BJ (cell line): ENCODE measurements at places on chromosomes 4 and X.

DNA sequence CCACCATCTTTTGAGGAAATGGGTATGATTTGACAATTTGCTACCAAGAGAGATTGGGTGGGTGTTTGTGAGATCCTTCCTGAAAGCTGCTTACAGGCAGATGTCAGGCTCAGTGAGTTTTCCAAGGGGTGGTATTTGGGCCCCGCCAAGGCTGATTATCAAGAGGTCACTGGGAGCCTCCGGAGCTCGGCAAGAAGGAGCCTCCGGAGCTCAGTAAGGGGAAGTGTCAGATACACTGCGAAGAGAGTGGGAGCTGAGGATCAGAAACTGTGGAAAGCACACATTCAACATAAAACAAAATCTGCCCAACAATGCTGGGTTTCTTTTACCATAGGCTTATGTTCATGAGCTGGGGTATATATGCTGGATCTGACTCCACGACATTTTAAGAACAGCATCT lies 714 bp downstream of the RTL3 start:
- DNase-seq: no peak

DNA sequence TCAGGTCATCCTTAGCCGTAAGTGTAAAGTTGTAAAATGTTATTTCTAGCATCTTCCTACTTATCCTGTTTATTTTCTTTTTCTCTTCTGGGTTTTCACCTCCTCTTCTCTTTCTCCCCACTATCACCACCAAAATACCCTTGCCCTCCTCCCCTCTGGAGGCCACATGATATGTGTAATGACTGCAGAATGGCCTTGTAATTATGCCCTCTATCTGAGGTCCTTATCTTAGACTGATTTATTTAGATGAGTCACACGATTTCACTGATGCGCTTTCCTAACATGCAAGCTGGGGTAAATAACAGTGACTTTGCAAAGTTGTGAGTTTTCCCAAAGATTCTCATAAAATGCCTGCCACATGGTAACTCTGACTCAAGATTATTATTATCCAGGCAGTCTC lies 231.8 kb upstream of the GPRIN3 start:
- peak; percentile 90 for DNase-seq

GRCh38 chr4:5568931-5569330 lies 139.4 kb downstream of the EVC2 start:
- no peak for DNase-seq

GRCh38 chrX:18884916-18885315 lies 99.0 kb downstream of the PHKA2 start:
- no peak for DNase-seq

DNA sequence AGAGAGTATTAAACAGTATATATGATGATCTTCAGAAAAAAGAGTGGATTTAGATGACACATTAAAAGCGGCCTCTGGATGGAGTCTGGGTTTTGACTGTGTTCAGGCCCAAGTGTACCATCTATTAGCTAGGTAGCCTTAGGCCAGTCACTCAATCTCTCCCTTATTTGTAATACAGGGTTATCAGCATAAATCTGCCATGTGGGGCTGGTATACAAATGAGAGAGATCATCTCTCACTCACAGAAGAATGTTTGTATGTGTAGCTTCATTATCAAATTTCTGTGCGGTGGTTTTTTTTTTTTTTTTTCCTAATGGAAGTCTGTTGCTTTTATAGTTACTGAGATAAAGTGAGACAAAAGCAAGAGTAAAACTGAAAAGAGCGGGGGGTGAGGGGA lies 12.7 kb downstream of the SLC2A9 start:
- DNase-seq: no peak

- no peak for DNase-seq
Observed at GRCh38 chrX:38754818-38755718, 46.2 kb upstream of the MID1IP1 start.

- no peak for DNase-seq
Observed at GRCh38 chr4:8198206-8198905, 734 bp upstream of the SH3TC1 start.

DNA sequence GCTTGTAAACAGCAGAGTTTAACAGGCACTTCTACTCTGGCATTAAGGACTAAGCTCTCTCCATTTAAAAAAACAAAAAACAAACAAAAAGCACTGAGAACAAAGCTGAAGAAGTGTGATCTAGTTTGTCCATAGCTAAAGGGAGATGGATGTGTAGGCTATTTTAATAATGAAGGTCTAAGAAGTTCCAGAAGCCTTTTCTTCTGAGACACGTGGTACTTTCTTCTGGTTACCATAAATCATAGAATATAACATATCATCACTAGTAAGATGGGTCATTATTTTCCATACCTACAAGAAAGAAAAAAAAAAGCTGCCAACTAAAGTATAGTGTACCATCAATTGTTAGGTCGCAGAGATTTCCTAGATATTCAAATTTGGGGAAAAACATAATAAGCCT lies 722 bp upstream of the NBDY start:
- no peak for DNase-seq

DNA sequence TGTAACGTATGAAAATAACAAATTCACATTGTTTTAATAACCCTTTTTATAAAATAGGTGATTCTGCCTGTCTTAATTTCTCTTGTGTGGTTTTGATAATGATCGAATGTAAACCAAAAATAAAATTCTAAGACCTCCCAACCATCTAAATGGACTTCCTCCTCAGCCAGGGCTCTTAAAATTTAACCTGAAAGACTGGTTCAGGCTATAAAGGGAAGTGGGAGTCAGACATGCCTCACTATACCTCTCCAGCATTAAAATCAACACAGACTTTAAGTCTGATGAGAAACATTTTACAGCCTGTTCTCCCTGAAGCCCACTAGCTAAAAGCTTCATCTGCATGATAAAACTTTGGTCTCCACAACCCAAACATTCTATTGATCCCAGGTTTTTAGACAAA lies 97.6 kb upstream of the STIM2 start:
- DNase-seq: no peak

GRCh38 chr4:129900430-129900953 lies 804.5 kb downstream of the C4orf33 start:
- no peak for DNase-seq

DNA sequence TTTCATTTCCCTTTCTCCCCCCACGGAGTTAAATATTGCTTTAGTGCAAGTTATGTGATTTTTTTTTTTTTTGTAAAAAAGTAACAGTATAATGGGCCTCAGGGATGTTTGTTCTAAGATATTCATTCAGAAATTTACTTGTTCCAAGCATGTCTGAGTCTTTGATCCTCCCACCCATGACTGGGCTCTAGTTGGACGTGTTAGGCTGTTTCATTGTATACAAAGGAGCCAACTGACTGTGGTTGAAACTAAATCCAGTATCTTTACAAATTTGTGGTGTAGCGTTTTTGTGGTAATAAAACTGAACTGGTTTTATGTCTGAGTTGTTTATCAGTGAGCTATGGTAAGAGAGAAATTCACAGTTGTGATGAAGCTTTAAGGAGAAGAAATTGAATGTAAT lies 74.1 kb downstream of the DOCK11 start:
- DNase-seq: no peak

GRCh38 chr4:147862043-147862692 lies 130.3 kb downstream of the ARHGAP10 start:
- DNase-seq: no peak

DNA sequence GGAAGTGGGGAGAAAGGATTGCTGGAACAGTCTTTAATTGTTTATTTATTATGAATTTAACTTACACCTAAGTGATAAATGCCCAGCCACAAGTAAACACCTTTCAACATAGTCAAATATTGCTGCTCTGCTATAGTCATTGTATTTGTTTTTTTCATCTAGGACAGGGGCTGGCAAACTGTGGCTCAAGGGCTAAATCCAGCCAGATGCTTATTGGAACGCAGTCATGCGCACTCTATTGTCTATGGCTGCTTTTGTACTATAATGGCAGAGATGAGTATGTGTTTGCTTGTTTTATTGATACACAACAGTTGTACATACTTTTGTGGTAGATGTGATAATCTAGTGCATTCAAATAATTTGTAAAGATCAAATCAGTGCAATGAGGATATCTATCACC lies 95.3 kb downstream of the ZAR1 start:
- no peak for DNase-seq

DNA sequence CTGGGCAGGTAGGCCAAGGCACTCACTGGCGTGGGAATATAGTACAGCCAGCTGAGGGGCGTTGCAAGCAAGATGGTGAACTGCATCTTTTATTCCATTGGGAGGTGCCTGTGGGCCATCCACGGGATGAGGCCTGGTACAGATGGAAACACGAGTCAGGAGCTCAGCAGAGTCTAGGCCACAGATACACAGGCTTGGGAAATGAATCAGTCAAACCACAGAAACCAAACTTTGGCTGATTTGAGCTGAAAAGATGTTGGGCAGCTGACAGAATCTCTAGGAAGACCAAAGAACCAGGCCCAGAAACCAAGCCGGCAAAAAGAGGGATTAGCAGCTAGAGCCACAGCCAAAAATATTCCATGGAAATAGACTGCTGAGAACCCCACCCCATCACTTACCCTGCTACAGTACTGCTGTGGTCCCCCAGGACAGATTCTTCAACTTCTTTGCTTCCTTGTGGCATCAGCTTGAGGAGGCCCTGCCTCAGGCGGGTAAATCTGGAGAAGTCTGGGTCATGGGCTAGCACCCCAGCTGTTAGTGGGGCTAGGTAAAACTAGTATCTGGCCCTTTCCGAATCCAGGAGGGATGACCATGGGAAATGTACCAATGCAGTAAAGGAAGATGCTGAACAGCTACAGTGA lies 75.4 kb downstream of the TMEM131L start:
- peak; percentile 52 for DNase-seq

- no peak for DNase-seq
Observed at GRCh38 chr4:5823542-5824211, 69.2 kb downstream of the CRMP1 start.

DNA sequence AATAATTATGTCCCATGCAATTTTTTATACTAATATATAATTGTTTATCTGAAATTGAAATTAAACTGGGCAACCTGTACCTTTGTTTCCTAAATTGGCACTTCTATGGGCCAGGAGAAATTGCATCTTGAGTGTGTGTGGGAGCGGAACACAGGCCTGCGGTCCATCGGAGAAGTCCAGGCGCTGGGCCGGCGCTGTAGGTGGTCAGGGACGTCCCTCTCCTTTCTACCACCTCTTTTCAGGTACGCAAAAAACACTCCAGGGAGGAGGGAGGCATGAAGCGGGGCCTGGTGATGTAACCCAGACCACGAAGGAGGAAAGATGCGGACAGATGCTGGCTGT lies 717 bp downstream of the MGAT4D start:
- no peak for DNase-seq

DNA sequence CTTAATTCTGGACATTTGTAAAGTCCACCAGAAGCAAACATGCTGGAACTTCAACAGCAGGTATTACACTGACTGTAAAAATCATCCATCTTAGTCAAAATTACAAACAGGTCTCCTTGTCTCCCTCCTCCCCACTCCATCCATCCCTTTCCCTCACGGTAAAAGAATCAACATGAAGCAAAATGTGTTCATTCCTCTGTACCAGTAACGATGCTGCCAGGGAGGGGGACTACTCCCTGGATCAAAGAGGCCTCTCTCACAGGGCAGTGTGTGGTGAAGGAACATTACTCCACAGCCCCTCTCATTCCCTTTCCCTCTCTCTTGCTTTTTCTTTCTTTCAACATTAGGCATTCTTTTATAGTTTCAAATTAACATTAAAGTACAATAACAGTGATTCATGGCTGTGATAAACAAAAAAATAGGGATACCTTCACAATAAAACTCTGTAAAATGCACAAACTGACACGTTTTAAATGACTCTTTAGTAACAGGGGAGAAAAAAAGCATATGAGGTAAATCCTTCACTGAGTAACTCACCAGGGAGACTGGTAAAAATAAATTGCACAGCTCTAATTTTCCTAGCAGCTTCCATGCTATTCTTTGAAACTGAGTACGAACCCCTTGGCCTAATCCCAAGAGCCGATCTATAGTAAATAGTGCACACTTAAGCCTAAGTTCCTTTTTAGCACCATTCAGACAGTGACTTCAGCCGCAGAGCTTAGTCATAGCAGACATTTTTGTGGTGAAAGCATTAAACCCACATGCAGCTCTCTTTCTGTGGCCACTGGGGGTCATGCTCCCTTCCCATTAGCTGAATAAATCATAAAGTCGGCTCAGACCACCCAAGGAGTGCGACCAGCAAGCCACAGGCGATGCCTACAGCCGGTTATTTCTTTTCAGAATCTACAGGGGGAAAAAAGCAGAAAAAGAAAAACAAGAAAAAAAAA lies 215.6 kb upstream of the GYPA start:
- DNase-seq: peak; percentile 44

GRCh38 chrX:70455366-70456202 lies 10.9 kb downstream of the DLG3 start:
- DNase-seq: no peak

DNA sequence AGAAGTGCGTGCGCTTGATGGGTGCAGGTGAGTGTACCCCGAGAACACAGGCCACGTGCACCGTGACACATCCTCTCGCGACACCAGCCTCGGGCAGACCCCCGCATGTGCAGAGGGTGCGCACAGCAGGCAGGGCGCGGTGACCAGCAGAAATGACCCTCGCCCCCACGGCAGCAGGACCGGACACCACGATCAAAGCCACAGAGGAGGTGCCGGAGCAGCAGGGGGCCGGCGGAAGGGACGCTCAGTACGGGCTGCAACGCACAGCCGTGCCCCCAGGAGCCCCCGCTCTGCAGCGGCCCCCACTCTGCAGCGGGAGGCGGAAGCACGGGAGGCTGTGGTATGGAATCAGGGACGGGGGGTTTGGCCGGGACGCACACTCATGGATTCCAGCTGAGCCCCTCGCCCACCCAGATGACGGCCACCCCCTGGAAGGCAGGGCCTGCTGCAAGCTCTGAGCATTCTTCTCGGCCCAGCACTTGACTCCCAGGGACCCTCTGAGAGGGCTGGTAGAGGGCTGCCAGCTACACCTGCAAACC lies 17.1 kb downstream of the PPP2R3B start:
- no peak for DNase-seq

DNA sequence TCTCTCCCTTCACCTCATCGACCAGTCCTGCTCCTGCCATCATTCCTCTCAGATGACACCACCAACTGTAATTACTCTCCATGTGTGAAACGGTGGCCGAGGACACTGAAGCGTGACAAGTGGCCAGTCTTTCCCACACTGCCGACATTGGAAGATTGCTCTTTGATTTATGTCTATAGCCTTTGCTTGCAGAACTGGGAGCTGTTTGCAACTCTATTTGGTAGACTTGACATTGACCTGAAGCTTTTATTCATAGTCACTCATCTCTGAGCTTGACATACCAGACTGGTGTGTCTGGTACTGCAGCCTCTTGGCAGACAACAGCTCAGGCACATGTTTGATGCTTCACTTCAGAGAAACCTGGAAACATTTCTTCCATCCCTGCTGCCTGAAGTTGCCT lies 121.8 kb upstream of the GALNT7 start:
- DNase-seq: no peak

DNA sequence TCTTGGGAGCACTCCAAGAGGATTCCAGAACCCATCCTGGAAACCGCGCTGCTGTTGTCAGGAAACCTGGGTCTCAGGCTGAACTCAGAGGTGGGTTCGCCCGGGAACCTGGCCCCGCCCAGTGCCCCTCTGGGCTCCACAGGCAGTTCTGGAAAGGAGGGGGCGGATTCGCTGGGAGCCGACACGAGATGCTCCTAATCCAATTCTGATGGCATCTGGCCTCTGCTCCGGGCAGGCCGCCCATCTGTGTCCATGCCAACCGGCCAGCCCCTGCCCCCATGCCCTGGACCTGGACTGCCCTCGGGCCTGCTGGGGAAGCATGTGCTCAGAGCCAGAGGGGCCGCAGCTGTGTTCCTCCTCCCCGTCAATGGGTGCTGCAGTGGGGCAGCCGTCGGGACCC lies 21.0 kb downstream of the ATP2B3 start:
- no peak for DNase-seq
